CD4-positive, alpha-beta T cell treated with Interleukin-12 subunit alpha and Interleukin-12 subunit beta, for 1 hour (primary cell): ENCODE measurements at places on chromosomes 1 and 21.

GRCh38 chr1:55427606-55428005 lies 212.4 kb upstream of the USP24 start:
- DNase-seq, result no peak

- DNase-seq, result no peak
These were observed 37.8 kb upstream of the TMPRSS2 start for GRCh38 chr21:41545500-41546359.

- DNase-seq, result no peak
These were observed 106.0 kb downstream of the ADAMTS1 start for GRCh38 chr21:26739189-26739588.

- DNase-seq, result no peak
These were observed 236.2 kb downstream of the SETD4 start for GRCh38 chr21:35824136-35824535.

- DNase-seq, result no peak
These were observed 371 bp upstream of the ODF2L start for GRCh38 chr1:86396498-86396890.

DNA sequence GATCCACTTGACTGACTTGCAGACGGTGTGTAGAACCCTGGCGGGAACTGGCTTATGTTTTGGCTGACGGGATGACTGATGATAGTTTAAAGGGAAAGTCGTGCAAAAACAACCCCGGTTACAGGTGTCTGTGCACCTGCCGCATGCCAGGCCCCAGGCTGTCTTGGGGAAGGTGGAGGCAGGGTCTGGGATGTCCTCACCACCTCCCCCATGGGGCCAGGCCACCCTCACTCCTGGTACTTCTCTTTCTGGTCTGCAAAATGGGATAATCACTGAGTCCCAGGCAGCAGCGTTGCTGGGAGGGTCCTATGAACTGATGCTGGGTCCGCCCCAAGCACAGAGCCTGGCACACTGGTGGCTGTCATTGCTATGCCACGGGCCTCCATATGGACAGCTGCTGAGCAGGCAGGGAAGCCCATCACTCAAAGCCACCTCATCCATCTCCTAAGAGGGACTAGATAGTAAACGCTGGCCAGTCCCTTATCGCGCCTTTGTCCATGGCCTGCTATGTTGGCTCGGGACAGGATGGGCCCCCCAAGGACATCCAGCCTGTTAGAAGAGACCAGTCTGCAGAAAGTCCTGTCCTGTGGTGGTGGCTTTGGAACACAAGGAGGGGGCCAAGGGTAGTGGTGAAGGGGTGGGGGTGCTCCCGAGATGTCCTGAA lies 15.0 kb upstream of the SLC2A7 start:
- no peak for DNase-seq

- no peak for DNase-seq
These were observed at the start of gene ANKRD65 for GRCh38 chr1:1421147-1421906. TSS of gene ANKRD65 (minus strand) at chr1:1421276. CDS start at chr1:1421005, 271 bp downstream.

GRCh38 chr1:168939947-168940223 lies 166.6 kb upstream of the ATP1B1 start:
- no peak for DNase-seq

DNA sequence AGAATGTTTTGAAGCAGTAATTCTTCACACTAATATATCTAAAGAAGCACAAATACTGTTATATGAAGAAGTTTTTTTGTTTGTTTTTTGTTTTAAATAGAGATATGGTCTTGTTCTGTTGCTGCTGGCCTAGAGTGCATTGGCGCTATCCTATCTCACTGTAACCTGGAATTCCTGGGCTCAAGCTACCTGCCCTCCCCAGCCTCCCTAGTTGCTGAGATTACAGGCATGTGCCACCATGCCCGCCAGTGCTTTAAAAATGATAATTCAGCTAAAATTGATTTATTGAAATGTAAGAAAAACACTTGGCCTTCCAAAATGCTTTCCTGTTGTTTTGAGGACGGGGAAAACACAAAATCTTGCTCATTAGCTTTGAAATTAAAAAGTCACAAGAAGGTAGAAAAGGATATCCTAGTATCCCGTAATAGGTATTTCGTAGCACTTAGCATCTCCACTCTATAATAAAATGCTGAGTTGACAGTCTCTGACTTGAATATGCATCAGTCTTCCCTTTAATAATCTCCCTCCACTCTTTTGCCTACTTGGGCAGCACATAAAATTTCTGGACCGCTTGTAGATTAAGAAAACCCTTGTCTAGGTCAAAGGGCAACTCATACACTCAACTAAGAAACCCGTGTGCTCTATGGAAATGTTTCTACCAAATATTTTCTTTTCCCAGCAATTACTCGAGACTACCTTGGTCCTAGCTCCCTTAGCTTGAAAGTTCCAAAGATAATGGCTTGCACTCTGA lies 1.3 kb downstream of the SCYL3 start:
- no peak for DNase-seq

DNA sequence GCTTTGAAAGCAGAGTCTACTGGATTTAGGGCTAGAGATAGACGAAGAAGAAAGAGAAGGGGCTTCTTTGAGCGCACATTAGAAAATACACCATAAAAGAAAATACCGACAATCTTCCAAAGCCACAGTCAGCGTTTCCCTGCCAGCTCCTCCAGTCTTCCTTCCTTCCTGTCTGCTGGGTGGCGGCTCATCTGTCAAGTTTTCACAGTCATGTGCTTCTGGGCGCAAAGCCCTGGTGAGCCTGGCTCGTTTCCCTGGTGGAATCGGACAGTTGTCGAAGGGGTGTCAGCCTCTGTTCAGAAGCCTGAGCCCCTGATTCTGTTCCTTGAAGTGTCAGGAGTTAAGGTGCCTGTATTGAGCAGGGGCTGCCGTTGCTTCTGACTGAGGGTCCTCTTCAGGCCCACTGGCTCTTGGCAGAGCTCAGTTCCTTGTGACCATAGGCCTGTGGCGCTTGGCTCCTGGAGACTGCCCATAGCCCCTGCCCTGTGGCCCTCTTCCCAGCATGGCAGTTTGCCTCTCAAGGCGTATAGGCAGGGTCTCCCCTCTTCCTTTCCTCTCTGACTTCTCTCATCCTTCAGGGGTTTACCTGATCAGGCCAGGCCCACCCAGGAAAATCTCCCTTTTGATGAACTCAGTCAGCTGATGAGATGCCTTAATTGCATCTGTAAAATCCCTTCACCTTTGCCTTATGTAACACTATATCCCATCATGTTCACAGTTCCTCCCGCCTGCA lies 58.6 kb downstream of the ADARB1 start:
- no peak for DNase-seq

GRCh38 chr1:38029685-38030511 lies 16.7 kb downstream of the POU3F1 start:
- peak; percentile 58 for DNase-seq

DNA sequence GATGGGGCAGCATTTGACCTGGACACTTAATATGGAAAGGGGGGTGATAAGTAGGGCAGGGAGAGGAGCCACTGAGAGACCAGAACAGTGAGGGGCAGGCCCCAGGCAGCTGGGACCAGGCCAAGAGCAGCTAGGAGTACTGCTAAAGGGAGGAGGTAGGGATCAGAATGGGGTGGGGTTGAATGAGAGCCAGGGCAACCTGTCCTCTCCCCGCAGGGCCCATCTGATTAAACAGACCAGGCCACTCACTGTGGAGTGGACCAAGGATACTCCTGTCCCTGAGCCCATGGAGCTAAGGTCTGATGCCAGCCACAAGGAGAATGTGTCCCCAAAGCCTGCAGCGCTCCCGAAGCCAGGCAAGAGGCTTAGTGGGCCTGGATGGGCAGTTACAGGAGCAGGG lies 2.1 kb downstream of the C1orf167 start:
- no peak for DNase-seq

- DNase-seq, result no peak
These were observed 76.3 kb upstream of the AKT3 start for GRCh38 chr1:243926299-243926698.

GRCh38 chr1:85689775-85690404 lies 18.3 kb downstream of the ZNHIT6 start:
- DNase-seq, result no peak

- DNase-seq, result no peak
These were observed 101.9 kb downstream of the PLPP3 start for GRCh38 chr1:56477164-56478111.

DNA sequence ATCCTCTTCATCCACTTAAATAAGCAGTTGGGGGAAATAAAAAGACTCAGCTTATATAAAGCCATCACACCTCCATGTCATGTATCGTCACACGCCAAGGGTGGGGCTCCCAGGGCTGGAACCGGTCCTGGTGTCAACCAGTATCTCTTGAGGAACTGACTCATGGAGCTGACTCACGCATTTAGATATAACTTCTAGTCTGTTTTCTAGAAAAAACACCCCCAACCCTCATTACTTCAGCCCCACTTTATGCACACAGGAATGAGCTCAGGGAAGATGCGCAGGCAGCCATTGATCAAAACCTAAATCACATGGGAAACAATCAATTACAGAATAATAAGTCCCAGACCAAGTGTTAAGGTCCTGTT lies 6.9 kb upstream of the IL22RA1 start:
- DNase-seq, result no peak

DNA sequence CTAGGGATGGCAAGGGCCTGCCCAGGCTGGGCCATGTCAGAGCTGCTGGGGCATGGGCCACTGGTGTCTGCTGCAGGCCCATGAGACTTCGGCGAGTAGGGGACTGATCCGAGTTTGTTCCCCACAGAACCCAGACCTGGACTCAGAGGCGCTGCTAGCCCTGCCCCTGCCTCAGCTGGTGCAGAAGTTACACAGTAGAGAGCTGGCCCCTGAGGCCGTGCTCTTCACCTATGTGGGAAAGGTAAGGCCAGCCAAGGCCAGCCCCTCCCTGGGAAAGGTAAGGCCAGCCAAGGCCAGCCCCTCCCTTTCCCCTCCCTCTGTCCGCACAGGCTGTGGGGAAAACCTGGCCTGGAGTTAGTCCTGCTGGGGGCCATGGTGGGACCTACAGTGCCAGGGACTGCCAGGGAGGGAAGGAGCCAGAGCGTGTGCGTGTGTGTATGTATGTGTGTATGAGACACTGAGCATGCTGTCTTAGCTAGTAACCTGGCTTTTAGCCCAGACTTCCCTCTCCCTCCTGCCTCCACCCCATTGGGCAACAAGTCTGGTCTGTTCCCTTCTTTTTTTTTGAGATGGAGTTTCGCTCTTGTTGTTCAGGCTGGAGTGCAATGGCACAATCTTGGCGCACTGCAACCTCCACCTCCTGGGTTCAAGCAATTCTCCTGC lies 8.0 kb downstream of the FAAH start:
- DNase-seq, result no peak

DNA sequence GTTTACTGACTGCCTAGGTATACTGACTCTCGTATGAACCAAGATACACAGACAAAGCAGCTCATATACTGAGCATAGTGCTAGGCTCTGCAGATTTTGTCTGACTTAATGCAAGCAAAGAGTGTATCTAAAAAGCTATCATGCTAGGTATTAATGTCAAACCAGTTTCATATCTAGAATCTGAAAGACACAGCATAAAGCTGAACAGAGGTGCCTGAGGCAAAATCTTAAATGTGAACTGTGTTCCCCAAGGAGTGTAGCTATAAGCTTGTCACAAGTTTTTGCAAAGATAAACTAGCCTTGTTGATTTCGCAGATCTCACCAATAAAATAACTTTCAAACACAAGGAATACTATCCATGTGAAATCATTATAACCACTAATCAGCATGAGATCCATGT lies 18.1 kb downstream of the JAK1 start:
- DNase-seq, result no peak

DNA sequence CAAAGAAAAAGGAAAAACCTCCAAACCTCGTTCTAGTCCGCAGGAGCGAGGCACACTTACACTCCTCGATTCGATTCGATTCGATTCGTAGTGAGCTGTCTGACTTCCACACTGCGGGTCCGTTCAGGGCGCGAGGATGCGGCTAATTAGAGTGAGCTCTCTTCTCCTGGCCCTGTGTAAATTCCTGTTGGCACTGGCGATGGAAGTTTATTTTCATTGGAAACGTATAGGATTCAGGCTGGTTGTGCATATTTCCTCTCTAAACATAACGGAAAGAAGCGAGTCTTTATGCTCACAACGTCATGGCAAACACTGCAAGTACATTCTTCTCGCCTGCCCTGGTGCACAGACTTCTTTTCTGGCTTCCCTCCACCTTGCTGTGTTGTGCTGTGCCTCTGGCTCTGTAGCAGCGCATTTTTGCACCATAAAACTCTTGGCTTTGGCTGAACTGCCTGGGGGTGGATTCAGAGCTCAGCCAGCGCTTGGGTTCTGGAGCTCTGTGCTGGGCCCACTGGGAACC lies 2.7 kb downstream of the HUNK start:
- DNase-seq, result no peak

DNA sequence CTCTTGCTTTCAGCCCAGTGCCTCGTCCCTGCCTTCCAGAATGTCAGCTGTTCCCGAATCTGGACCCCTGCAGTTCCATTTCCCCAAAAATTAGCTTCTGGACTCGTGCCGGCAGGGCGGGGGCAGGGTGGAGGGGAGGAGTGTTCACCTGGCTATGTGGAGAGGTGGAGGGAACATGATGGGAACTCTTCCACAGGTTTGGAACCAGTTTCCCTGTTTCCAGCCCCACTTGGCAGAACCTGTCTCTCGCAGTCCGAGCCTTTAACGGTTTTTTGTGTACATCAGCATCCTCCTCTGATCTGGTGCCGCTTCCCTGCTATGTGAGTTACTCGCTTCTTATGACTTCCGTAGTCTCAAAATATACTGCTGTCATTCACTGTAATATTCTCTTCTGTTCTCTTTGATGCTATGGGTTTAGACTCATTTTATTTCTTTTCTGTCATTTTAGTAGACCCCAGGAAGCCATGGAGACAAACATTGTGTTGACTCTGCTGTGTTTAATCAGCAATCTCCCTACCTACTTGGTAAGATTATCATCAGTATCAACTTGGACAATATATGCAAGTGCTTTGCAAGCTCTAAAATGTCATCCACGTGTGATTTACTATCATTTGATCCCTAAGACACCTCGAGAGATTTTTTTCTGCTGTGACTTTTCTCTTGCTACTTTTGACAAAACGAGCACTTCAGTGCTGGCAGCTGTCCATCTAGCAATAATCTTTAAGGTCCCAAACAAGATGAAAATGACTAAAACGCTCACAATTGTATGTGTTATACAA lies 33.3 kb upstream of the HNRNPU start:
- no peak for DNase-seq

DNA sequence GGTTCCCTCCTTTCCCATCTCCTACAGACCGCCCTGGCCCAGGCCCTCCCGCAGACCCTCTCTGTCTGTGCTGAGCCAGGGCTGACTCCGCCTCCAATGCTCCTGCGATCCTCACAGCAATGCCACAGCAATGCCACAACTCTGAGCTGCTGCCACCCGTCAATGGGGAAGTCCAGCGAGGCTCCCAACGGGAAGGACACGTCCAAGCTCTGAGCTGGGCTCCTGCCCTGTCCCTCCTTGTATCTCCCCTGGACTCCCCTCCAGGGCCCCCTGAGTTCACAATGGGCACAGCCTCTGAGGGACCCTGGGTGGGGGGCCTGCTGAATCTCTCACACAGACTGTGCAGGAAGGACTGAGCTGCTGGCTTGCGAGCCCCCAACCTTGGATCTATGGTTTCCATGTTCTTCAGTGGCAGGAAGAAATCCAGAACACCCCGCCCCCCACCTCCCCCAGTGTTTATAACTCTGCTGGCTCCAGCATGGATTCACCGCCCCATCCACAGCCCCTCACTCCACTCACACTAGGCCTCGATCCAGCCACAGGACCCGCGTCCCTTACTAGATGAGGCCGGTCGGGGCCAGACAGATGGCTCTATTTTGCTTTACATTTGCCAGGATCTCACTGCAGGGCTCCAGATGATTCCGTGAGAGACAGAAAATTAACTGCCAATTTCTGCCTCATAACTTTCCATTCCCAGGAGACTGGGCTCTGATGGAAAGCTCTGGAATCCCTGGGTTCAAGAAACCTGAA lies 338.0 kb downstream of the MATN1 start:
- DNase-seq, result no peak
